ENCODE measurements at places on chromosomes 1 and 21. TPM values are rescaled to one million over a fixed set of nuclear protein-coding genes. Genes with fewer than 3 reads are reported as not detected.

The OR10Z1 gene
- 0.17 TPM for polyA plus RNA-seq

The IQGAP3 gene
- 26.7 TPM for polyA plus RNA-seq

The DLGAP3 gene
- polyA plus RNA-seq: 0.11 TPM

The F13B gene
- 0.10 TPM for polyA plus RNA-seq

DNA sequence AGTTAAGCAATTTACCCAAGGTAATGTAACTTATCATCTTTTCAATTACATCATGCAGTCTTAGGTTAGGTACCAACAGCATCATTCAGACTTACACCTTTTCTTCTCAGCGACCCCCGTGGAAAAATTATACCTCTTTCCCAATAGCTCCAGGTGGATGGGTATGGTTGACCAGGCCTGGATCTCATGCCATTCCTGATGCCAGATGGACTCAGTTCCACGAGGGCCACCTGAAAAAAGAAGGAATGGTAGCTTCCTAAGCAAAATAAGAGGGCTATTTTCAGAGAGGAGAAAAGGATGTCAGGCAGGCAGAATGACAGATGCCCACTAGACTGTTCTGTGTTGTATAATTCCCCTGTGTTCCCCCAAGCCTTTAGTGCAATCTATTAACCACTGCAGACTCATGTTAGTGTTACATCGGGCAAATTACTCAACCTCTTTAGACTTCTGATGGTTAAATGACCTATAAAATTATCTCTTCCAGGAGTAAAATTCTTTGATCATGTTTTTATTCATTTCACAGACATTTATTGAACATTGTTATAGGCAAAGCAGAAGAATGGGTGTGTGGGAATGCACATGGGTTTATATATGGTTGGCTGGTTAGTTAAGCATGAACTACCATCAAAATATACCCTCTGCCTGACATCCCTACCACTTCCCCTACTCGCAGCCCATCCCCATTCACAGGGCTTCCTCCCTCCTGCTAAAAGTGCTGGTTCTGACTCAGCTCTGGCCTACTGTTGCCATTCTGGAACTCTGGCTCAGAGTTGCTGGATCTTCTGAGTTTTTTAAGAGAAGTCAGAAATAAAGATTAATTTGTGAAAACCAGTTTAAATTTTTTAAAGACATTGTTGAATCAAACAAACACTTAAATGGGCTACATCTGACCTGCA, 10.6 kb upstream of the MYSM1 start:
- no peak overlapping the region for H3K27ac ChIP-seq
- no peaks in the 10 kb centered on the region for H3K36me3 ChIP-seq
- H3K27me3 ChIP-seq: no peaks in the 10 kb centered on the region
- no peak for DNase-seq

GRCh38 chr1:229181419-229181818, 89.5 kb upstream of the RAB4A start:
- no peak for DNase-seq
- no peaks in the 10 kb centered on the region for H3K36me3 ChIP-seq
- H3K4me3 ChIP-seq: no peak overlapping the region
- no peaks in the 10 kb centered on the region for H3K4me1 ChIP-seq
- H3K27ac ChIP-seq: no peak overlapping the region

DNA sequence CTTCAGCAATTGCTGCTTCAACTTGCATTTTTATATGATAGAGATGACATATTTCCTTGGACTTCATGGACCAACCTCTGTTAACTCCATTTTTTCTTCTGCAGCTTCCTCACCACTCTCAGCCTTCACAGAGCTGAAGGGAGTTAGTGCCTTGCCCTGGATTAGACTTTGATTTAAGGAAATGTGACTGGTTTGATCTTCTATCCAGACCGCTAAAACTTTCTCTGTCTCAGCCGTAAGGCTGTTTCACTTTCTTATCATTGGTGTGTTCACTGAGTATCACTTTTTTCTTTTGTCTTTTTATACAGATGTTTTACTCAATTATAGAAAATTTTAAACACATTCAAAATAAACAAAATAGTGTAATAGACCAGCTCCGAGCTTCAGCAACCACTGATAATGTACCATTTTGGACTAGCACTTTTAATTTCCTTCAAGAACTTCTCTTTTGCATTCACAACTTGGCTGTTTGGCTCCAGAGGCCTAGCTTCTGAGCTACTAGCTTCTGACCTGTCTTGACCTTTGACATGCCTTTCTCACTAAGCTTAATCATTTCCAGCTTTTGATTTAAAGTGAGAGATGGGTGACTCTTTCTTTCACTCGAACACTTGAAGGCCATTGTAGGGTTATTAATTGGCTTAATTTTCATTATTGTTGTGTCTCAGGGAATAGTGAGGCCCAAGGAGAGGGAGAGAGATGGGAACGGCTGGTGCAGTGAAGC, 9.3 kb downstream of the NEK7 start:
- no peaks in the 10 kb centered on the region for H3K36me3 ChIP-seq
- peaks cover 68% of the 10 kb centered on the region for H3K4me1 ChIP-seq
- H3K27me3 ChIP-seq: no peaks in the 10 kb centered on the region
- no peak for DNase-seq
- H3K27ac ChIP-seq: no peak overlapping the region
- H3K4me3 ChIP-seq: no peak overlapping the region

DNA sequence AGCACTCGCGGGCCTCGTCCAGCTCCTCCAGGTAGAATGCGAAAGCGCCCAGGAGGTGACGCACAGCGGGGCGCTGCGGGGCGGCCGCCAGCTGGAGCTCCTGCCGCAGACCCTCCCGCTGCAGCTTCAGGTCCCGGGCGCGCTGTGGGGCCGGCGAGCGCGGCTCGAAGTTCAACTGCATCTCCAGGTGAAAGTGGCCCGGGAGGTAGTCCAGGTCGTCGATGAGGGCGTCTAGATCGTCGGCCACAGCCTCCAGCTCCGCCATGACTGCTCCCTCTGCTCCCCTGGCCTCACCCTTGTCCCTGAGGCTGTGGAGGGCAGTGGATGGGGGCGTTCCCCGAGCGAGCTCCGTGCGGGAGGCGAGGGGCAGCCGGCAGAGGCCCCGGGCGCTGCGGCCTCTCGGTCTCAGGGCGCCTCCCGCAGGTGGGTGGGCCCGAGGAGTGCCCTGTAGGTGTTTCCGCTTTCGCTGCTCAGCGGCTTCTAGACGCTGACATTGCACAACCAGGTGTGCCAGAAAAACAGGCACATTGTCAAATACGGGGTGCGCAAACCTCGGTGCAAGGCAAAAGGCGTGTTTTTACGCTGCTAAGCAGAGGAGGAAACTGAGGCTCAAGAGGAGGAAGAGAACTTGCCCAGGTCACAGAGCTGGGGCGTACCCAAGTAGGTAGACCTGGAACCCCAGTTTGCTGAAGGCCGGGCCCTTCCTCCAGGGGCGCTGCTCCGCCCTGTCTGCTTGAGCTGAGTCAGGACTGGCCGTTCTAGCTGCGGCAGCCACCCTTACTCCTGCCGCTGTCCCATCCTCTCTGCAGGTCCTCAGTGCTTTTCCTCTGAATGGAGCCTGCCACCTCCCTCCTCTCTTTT, at the start of gene TTC22:
TSS of gene TTC22 (minus strand) at position 425 of the 861 bp plus-strand sequence. CDS start at position 265, 160 bp downstream.
- peak; percentile 34 for DNase-seq
- H3K27me3 ChIP-seq: peaks cover 12% of the 10 kb centered on the region
- H3K4me1 ChIP-seq: no peaks in the 10 kb centered on the region
- no peaks in the 10 kb centered on the region for H3K36me3 ChIP-seq
- H3K27ac ChIP-seq: peak within 1 kb of the TSS; percentile 36

GRCh38 chr1:21944733-21945073, 7.6 kb upstream of the HSPG2 start:
- no peak overlapping the region for H3K27ac ChIP-seq
- peaks cover 12% of the 10 kb centered on the region for H3K4me1 ChIP-seq
- no peaks in the 10 kb centered on the region for H3K27me3 ChIP-seq
- no peaks in the 10 kb centered on the region for H3K36me3 ChIP-seq

GRCh38 chr1:197116156-197116555, 30.3 kb downstream of the ASPM start:
- H3K4me1 ChIP-seq: no peaks in the 10 kb centered on the region
- H3K27ac ChIP-seq: no peak overlapping the region
- no peak overlapping the region for H3K4me3 ChIP-seq
- H3K36me3 ChIP-seq: no peaks in the 10 kb centered on the region
